G401 (cell line): ENCODE measurements at places on chromosomes 4 and X. TPM values are rescaled to one million over a fixed set of nuclear protein-coding genes. Genes with fewer than 3 reads are reported as not detected.

The HS3ST1 gene
- not detected in 2 replicates for total RNA-seq

The ATP2B3 gene
- not detected in 2 replicates for total RNA-seq

The PCDH18 gene
- 1.8 and 3.4 TPM in 2 replicates for total RNA-seq

The ERAS gene
- 9.6 TPM in 1 of 2 replicates, not detected in the other for total RNA-seq

The VCX3B gene
- 0.92 TPM in 1 of 2 replicates, not detected in the other for total RNA-seq

The GRIA2 gene
- total RNA-seq, result not detected in 2 replicates
